ENCODE measurements at places on chromosomes 5 and 9. TPM values are rescaled to one million over a fixed set of nuclear protein-coding genes. Genes with fewer than 3 reads are reported as not detected.
A peak's percentile ranks its signal among the peaks of the same experiment; 100 is the strongest.

DNA sequence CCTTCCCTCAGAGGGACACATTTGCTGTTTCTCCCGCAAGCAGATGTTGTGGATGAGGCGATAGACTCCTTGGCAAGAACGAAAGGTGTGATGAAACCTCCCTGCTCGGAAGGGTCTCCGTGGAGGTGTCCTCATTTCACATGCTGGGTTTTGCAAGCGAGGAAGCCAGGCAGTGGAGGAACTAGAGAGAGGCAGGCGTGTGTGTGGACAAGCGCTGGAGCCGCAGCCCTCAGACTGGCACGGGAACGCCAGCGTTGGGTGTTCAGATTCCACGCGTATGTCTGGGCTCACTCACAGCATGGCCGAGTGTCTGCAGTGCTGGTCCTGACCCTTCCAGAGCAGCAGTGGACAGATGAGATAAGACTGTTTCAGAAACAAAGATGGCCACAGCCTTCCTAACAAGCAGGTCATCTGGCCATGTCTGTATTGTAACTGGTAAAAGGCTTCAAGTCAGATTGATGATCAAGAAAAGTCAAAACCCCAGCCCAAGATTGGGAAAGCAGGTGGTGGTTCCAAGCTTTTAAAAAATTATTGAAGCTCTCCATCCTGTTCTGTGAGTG, 35.0 kb upstream of the NCS1 start:
- no peak for DNase-seq

- DNase-seq, result no peak
Observed at GRCh38 chr5:171524466-171524865, 105.0 kb downstream of the FGF18 start.

DNA sequence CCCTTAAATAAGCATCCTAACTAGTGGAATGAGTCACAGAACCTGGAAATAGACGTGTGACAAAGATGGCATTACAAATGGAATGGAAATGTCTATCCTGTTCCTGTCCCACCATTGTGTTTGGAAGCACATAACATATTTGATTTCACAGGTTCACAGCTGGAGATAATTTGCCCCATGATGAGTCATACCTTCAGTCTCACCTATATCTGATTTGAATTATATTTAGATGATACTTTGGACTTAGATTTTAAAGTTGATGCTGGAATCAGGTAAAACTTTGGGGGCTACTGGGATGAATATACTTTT, 92.5 kb downstream of the CEMIP2 start:
- no peak for DNase-seq

DNA sequence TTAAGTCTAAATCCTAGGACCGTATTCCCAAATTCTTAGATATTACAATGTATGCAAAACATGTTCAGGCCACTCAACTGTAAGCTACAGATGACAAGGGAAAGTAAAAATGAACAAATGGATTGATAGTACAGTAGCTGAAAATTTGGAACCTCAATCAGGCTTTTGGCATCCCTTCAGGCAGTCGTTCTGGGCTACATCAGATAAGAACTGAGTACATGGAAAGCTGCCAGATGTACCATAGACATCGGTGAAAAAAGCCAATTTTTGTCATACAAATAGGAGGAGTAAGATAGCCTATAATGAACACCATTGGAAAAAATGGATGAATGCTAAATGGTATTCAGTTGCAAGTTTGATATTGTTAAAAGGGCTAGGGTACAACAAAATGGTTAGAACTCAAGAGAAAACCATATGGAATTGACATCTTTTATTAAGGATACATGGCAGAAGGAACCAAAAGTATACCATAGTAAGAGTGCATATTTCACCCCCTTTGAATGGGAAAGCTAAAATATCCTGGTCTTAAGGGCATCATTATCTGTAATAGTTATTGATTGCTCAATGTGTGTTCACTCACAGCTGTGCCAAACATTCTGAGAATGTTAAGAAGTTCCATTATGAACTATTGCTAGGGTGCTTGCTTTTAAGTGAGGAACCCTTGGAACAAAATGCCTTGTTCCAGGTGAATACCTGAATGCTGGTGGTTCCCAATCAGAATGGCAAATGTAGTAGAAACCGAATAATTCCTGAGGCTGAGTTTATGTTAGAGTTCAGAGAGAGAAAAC, 86.4 kb downstream of the NR3C1 start:
- no peak for DNase-seq

DNA sequence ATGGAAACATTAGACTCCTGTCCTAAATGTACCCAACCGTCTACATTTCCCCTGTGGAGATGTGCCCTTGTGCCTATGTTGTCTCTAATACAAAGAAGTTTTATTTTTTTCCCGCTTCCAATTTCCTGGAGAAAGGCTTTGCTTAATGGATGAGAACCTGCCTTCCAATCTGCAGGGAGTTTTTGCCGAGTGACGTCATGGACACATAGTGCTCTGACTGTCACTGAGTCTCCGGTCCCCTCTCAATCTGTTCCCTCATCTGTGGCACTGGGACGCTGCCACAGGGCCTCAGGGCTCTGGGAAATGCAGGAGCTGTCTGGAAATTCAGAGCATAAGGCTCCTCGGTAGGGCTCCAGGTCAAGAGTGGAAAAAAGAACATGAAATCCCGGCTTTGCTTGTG, 144.8 kb downstream of the PDZD2 start:
- DNase-seq, result no peak

- no peak for DNase-seq
Observed at GRCh38 chr5:136202469-136203205, 9.7 kb upstream of the SMIM32 start.

GRCh38 chr5:321230-321725, at the start of gene AHRR:
TSS of gene AHRR (plus strand) at chr5:321714. CDS start at chr5:343903, 22,189 bp downstream.
- no peak for DNase-seq

DNA sequence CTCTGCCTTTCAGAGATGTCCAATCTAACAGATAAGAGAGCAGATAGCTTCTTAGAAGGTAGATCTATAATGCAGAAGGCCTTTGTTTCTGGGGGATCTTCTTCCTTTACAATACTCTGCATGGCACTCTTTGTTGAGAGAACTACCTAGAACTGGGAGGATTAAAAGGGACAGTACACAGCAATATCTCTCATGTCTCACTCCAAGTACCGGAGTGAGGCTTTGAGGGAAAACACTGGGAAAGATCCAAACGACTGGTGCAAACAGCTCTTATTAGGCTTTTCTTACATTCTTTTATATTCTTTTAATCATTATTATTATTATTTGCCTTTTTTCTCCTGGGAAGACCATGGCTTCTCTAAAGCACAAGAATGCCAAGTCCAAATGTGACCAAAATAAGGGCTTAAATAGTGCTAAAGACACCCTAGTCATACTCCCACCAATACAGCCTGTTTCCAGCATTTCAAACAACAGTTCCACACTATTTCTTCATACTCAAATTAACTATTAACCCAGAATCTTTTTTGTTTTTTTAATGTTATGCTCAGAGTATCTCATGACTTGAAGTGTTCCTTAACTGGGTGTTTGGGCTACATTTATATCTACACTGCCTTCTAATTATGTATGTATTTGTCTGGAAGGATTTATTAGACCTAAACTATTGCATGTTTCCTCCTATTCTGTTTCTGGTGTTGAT, 52.7 kb downstream of the ABHD17B start:
- no peak for DNase-seq

- DNase-seq, result no peak
Observed at GRCh38 chr9:15889555-15889954, 336.7 kb downstream of the CCDC171 start.

DNA sequence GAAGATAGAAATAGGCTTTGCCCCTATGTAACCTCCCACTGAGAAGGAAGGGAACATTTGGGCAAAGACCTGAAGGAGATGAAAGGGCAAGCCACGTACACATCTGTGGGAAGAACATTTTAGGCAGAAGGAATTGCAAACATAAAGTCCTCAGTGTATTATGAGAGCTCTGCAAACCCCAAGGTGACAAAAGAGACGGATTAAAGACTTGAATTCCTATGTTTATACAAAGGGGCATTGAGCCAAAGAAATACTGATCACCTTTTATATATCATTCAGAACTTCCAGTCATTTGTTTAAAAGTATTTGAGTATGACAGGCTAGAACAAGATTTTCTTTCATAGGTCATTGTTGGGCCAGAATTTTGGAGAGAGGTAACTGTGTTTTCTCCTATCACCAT, 90.2 kb upstream of the ATG10 start:
- DNase-seq, result no peak

DNA sequence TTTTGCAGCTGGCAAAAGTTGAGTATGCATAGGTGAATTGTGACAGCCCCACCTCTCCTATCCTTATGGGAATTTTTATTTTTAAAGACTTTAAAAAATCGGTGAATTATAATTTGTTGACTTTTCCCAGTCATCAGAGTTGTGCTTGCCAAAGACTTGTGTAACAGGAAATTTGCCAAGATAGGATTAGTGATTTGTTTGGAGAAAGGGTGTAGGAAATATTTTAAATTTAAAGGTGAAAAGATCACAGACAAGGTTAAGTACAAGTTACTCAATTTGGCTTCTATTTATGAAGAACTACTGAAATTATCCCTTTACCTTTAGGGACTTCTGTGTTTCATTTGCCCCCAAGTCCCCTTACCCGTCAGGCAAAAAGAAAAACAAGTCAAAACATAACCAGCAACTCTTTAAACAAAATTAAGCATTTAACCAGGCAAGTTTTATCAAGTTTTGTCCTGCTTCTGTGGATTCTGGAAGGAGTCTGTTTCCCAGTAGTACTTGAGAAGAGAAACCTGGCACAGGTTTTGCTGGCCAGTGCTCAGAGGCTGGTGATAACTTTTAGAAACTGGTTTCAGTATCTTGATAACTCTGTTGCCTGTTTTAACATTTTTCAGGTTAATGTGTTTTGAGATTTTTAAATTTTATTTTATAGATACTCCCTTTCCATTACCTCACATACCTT, 285.4 kb downstream of the MAST4 start:
- DNase-seq, result peak; percentile 46

DNA sequence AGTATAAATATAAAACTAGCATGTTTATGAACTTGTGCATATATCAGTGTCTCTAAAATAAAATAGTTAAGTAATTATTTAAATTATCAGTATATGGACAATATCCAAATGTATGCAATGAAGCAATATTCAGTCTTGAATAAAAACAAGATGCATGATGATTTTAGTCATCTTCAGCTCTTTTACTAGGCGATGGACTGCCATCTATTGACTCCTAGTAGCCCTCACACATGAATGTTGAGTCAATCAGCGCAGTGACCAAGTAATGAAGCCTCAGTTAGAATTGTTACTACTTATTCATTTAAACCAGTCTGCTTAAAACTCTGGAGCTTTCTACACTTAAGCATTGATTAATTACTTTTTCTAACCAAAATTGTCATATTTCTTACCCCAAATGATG, 92.9 kb upstream of the GRHPR start:
- no peak for DNase-seq

GRCh38 chr5:56962286-56962685, 10.4 kb upstream of the MIER3 start:
- DNase-seq, result no peak

The NDUFB6 gene
- 54.6 TPM for polyA plus RNA-seq

The SRP19 gene
- polyA plus RNA-seq, result 77.3 TPM

The TRMO gene
- polyA plus RNA-seq, result 19.2 TPM

Data from right lung (tissue), 10 donors.